ENCODE measurements at places on chromosomes 13 and 19.

DNA sequence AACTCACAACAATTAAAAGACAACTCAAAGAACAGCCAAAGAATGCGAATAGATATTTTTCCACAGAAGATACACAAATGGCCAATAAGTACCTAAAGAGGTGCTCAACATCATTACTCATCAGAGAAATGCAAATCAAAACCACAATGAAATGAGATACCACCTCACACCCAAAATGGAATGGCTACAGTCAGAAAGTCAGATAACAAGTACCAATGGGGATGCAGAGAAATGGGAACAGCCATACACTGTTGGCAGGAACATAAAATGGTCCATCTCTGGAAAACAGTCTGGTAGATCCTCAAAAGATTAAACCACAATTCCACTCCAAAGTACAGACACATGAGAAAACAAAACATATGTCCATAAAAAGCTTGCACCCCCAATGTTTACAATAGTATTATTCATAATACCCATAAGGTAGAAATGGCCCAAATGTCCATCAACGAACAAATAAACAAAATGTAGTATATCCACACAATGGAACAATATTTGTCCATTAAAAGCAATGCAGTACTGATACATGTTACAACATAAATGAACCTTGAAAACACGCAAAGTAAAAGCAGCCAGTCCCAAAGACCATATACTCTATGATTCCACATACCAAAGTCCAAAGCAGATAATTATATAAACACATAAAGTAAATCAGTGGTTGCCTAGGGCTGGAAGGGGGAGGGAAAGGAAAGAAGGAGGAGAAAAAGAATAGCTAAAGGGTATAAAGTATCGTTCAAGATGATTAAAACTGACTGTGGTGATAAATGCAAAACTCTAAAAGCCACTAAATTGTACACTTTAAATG is 19.6 kb downstream of the USP12 start:
- DNase-seq = no peak

DNA sequence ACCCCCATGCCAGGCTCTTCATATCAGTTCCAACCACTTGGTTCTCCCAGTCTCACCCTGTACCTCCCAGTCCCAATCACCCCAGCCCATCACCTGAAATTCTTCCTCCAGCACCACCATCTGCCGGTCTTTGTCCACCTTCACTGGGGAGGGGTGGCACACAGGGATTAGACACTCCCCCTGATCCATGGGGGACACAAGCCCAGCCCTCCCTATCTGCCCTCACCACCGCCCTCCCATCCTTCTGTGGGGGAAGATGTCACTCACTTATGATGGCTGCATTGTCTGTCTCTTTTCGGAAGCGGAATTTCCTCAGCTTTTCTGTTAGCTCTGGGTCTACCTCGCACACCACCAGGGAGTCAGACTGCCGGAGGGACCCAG is 685 bp downstream of the GMFG start:
- no peak for DNase-seq

DNA sequence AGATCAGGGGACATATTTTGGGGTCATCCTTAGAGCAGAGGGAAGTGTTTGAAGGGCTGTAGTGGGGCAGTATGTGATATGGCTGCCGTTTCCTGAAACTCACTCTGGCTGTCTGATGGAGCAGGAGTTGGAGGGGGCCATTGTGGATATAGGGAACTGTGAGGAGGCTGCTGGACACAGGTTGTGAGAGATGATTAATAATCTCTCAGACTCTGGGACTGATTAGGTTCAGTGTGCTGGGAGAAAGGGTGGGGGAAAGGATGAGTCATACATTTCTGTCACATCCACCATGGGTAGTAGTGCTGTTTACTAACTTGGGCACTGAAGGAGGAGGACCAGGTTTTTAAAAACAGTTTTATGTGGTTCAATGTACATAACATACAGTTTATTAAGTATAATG is 4.8 kb downstream of the B3GLCT start:
- DNase-seq = peak; percentile 32

- no peak for DNase-seq
Observed at GRCh38 chr13:106103779-106104178, 431.7 kb downstream of the EFNB2 start.

DNA sequence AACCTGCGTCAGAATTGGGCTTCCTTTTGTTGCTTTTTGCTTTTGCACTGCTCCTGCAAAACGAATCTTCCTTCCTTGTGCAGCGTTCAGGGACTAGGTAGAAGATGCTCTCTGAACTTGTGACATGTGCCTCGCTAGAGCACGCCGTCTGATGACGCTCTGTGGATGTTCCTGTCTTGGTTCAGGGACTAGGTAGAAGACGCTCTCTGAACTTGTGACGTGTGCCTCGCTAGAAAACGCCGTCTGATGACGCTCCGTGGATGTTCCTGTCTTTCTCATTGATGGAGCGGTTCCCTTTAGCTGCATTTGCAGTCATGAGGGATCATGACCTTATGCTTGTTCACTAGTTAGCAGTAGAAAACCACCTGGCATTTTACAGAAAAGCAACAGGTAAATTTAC is 154.0 kb downstream of the SOX1 start:
- no peak for DNase-seq

- no peak for DNase-seq
Observed at GRCh38 chr13:46738766-46739165, 58.2 kb downstream of the ESD start.
